Kidney glomerular epithelial cell (primary cell): ENCODE measurements at places on chromosomes 16 and 17.

DNA sequence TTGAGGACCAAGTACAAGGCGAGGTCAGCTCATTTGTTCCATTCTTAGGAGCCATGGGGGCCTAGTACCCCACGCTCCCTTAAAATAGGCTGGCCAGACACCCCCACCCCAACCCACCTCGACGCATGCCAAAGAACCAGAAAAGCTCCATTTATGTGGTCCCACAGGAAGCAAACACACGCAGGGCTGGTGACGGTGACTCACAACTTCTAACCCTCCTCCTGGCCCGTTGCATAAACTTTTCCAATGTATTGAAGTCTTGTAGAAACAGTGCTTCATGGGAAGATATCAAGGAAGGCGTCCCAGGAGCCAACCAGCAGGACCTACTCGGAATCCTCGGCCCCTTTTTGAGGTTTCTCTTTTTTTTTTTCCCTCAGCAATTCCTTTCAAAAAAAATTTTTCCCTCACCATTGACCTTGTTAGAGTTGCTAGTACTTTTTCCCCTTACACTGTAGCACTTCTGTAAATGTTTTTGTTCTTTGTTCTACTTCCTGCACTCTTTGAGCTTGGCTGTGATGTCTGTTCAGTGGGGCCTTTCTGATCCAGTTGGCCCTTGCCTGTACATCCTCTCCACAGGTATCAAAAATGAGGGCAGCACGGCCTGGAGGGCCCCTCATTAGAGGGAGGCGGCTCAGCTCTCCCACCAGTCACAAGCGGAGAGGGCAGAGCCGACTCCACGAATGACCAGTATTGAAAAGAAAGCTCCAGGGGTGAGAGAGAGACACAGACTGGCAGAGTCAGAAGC, 208.3 kb downstream of the RGS9 start:
- no peak for DNase-seq

DNA sequence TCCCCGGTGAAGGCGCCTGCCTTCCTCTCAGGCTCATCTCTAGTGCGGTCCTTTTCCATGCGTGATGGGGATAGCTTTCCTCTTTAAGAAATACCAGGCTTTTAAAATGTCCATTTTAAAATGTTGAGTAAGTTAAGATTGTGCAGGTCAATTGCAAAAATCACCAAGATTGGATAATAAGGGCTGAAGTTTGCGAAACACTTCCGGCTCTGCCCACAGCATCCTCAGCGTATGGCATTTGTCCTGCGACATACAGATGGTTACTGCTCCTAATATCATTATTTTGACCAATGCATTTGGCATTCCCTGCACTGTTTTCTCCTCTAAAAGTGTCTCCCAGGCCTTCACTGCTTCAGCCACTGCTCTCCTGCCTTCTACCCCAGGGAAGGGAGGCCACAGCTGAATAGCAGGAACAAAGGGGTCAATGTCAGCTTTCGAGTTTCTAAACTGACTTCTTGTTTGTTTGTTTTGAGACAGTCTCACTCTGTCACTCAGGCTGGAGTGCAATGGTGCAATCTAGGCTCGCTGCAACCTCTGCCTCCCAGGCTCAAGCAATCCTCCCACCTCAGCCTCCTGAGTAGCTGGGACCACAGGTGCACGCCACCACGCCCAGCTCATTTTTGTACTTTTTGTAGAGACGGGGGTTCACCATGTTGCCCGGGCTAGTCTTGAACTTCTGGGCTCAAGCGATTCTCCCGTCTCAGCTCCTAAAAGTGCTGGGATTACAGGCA, 91.9 kb downstream of the CRISPLD2 start:
- no peak for DNase-seq

DNA sequence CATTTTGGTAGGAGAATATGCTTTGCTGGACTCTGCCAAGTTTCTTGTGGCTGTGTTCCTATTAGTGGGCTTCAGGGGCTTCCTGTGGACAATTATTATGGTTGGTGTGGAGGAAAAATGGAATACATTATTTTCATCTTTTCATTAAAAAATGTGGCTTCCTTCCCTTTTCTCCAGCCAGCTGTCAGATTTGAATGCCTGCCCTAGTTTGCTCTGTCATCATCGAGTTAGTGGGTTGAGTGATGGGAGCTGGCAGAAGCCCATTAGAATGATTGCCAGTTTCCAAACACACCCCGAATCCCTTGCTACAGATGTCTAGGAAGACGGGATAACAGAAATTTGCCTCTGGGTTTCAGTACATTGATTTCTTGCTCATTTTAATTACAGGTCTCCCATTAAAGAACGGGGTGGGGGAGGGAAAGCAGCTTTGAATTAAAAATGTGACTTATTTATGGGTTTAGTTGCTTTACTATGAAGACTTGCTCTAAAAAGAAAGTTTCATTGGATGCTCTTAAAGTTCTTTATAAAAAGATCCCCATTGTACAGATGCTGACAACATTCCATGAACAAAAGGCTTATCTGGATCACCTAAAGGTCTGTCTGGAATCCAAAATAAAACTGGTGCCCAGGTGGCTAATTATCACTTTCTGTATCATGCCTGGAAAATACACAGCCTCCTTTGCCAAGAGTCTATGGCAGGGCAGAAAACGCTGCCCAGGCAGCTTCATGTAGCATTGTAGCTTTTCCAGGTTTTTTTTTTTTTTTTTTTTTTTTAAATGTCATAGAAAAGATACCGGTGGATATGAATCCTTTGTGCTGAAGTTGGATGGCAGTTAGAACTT, 103.6 kb downstream of the PRKCA start:
- no peak for DNase-seq

- DNase-seq = no peak
Measured at GRCh38 chr17:29143894-29144293, 36.3 kb downstream of the MYO18A start.

GRCh38 chr16:49578435-49579024, 204.9 kb downstream of the C16orf78 start:
- no peak for DNase-seq

GRCh38 chr17:83132251-83133081, 53.1 kb downstream of the METRNL start:
- no peak for DNase-seq

- DNase-seq = no peak
Measured at GRCh38 chr17:65389949-65390348, 171.5 kb downstream of the AXIN2 start.

GRCh38 chr17:17398943-17399926, 77.6 kb upstream of the MED9 start:
- DNase-seq = no peak

GRCh38 chr17:73257516-73257915, 4.2 kb downstream of the CPSF4L start:
- no peak for DNase-seq

GRCh38 chr17:8016632-8017424, 14.4 kb downstream of the GUCY2D start:
- DNase-seq = peak; percentile 30

DNA sequence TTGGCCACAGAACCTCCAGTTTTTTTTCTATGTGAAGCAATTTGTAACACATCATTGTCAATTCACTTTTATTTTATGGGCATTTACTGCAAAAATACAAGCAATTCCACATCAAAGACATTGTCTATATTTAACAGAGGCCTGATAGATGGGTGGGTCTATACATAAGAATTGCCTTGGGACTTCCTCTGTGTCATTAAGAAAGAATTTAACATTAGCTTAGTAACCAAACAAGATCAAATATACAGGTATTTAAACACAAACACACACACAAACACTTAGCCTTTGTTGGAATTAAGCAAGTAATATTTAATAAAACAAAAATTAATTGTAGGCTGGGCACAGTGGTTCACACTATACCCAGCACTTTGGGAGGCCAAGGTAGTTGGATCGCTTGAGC, 4.3 kb upstream of the PITPNC1 start:
- DNase-seq = no peak

GRCh38 chr16:69932691-69933392, 18.3 kb upstream of the CLEC18A start:
- DNase-seq = no peak

GRCh38 chr17:35002876-35003551, 22.7 kb downstream of the LIG3 start:
- DNase-seq = no peak

- DNase-seq = no peak
Measured at GRCh38 chr16:17459903-17460521, 10.7 kb downstream of the XYLT1 start.

DNA sequence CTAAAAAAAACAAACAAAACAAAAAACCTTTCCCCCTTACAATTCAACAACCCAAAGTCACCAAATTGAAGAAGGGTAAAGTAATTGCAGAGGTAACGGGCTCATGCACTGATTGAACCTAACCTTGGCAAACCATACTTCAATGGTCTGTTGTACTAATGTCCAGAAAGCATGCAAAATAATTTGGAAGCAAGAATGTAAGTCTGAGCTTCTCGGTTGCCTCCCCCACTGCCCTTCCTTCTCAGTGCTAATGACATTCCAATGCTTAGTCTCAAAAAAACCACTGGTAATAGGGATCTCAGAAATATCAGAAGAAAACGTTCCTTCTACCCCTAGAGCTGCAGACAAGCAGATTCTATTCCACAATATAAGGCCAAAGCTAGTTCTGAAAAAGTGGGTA, 15.8 kb downstream of the KRABD2 start:
- no peak for DNase-seq
